Activated CD4-positive, alpha-beta T cell treated with anti-CD3 and anti-CD28 coated beads for 24 hours (primary cell): ENCODE measurements at places on chromosomes 3 and 15.
A peak's percentile ranks its signal among the peaks of the same experiment; 100 is the strongest.

GRCh38 chr3:37610529-37610928, 251.2 kb upstream of the CTDSPL start:
- no peak for DNase-seq

GRCh38 chr15:100824211-100824610, 55.4 kb upstream of the ALDH1A3 start:
- no peak for DNase-seq

GRCh38 chr15:67085818-67086636, 20.6 kb downstream of the SMAD3 start:
- no peak for DNase-seq

GRCh38 chr3:159739969-159740368, 248.7 kb upstream of the IL12A start:
- no peak for DNase-seq

- DNase-seq: no peak
Measured at GRCh38 chr3:78580681-78581080, 1187.1 kb downstream of the ROBO1 start.

DNA sequence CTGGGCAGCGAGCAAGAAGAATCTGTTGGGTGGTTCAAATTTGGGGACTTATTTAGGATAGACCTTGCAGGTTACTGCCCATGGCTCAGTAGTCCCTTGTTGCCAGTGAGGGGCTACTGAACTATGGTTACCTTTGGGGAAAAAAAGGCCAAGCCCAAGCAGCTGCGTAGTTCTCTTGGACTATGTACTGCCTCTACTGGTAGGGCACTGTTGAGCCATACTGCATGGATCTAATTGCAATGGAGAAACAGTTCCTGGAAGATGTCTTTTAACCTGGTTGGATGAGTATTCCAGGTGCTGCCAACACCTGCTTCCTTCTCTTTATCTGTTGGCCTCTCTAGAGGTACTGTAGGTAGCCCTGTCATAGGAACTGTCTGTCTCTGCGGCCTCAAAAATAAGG, 671.9 kb upstream of the CBLB start:
- DNase-seq: no peak

GRCh38 chr3:81887448-81887847, 126.0 kb upstream of the GBE1 start:
- DNase-seq: no peak

DNA sequence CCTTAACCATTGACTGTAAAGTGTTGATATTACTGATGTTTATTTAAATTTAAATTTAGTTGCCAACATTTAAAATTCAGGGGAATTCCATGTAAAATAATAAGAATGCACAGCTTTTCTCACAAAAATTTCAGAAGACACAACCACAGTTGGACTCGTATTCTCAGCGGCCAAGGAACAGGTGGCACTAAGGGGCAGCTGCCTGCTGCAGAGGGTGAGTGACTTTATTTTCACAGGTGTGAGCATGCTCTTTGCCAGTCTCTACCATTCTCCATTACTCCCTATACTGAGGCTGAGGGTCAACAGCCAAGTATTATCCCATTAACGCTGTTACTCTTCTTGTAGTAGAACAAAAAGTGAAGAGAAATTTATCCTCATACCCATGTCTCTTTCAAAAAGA, 92.1 kb upstream of the GADL1 start:
- no peak for DNase-seq

DNA sequence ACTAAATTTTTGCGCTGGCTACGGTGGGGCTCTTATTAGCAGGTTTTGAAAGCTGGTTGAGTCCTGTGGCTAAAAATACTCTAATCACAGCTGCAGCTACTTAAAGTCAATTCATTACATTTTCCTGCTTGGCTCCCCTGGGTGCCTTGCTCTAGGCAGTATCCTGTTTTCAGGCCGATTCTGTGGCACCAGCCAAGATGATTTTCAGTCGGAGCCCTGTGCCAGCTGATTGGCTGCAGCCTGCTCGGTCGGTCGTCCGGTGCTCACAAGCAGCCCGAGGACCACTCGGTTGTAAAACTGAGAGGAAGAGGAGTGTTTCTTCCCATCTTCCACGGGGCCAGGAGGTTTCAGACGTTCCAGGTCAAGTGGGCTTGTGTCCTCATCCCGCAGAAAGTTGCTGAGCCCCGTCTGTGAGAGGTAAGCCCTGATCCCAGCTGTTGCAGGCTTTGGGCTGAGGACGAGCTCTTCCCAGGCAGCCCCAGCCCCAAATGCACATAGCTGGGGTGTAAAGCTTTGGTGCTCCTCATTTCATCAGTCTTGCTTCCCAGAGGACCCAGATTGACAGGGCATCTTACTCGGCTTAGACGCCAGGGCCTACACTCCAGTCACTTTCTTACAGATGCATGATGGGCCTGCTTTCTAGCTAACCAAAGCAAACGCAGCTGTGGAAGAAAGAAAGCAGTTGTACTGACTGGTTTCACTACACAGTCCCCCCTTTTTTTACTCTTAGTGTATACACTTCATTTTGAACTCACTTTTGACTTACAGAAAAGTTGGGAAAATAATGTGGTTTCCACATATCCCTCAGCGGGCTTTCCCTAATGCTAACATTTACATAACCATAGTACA, 15.9 kb downstream of the LYSMD4 start:
- no peak for DNase-seq

- peak; percentile 25 for DNase-seq
Measured at GRCh38 chr15:69976366-69976994, 121.2 kb downstream of the TLE3 start.

GRCh38 chr3:46609944-46610722, 2.2 kb upstream of the FAM240A start:
- no peak for DNase-seq

- no peak for DNase-seq
Measured at GRCh38 chr3:116057400-116058006, 387.8 kb downstream of the LSAMP start.

GRCh38 chr3:129211772-129212171, 28.1 kb upstream of the CNBP start:
- DNase-seq: no peak

DNA sequence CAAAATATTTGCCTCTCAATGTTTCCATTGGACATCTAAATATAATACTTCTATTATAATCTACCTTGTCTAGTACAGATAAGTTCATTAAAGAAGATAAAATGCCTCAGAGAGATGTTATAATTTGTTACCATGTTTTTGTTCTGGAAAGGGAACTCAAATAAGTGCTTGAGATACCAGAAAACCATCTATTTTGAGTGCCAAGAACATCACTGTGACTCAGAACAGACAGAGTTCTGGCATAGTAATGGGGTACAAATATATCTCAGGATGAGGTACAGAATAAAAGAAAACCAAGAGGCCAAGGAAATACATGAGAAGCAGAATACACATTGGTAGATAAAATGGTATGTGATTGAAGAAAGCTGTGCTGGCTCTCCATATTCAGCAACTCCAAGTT, 58.9 kb downstream of the IMPG2 start:
- DNase-seq: no peak

DNA sequence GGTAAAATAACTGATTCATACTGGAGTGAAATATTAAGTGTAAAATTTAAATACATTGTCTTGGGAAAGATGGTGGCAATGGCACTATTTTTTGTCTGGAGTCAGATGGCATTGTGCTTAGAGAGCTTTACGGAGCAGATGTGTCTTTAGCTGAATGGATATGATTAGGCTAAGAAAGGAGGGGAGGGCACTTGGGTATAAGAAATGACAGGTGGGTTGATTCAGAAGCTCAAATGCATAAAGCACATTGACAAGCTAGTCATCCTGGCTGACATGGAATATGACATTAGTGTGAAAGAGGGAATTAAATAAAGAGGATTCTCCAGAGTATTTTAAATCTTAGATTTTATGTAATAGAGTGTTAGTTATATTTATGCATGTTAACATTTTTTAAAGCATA, 570.1 kb upstream of the CBLB start:
- DNase-seq: no peak

- DNase-seq: peak; percentile 74
Measured at GRCh38 chr15:90594301-90594738, 64.6 kb downstream of the CRTC3 start.

DNA sequence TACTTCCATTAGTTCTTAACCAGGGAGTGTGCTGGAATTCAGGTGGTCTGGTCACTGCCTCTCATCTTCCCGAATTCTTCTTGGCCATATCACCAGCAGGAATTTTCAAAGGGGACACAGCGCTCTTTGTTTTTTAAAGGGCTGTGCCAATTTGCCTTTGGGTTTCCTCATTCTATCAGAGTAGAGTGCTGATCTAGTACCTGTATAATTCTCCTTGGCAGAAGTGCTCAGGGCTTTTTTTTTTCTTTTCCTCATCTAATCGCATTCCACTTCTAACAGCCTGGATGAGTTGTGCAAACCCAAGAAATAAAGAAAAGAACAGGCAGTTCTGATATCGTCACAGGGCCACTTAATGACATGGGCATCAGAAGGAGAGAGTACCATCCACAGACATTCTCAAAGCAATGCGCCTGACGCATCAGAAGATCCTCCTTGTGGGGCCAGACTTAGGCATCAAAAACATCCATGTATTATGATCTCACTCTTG, 121.0 kb downstream of the ASB7 start:
- no peak for DNase-seq

- DNase-seq: no peak
Measured at GRCh38 chr15:32704395-32704981, 13.3 kb upstream of the GREM1 start.

DNA sequence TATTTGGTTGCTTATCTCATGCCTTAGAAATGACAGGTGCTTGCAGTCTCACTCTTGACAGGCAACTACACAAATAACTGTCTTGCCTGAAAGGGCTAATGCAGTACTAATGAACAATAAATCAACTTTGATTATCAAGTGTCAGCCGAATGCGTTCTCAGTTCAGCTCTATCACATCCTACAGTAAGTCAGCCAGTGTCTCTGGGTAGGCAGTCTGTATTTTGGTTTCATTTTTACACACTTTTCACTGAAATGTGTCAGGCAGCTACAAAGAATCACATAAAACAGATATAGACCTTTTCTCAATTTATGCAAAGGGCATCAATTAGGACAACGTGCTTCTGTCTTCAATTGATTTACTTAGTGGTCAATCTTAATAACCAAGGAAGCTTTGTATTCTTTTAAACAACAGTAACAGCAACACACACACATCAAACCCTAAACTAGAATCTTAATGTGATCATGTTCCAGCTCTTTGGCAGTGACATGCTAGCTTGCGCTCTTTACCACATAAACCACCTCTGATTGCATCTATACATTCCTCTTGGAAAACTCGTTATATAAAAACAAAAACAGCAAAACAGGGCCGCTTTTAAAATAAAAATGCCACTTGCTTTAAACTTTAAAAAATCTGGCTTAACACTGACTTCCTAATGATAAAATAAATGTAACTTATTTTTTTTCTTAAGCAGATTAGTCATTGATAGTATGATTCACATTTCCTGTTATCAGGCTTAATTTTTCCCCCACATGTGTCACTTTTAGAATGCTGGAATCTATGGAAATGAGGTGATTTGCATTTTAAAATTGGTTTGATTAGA, 520.4 kb downstream of the FOXP1 start:
- no peak for DNase-seq

GRCh38 chr3:114758831-114759699, 388.0 kb downstream of the ZBTB20 start:
- DNase-seq: no peak

DNA sequence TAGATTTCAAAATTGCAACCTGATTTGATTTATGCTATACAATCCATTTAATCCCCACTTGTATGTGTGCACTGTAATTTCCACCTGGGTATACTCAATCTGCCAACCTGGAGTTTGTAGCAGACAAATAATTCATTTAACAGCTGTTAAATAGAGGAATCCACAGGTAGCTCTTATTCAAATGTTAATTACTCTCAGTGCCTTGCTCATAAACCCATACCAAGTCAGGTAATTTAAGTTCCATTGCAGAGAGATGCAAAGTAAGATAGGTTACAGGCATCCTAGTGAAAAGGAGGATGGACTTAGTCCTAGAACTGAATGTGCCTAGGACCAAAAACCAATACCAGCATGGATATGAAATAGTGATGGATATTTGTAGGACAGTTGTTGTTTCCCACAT, 674.2 kb downstream of the TBL1XR1 start:
- no peak for DNase-seq

DNA sequence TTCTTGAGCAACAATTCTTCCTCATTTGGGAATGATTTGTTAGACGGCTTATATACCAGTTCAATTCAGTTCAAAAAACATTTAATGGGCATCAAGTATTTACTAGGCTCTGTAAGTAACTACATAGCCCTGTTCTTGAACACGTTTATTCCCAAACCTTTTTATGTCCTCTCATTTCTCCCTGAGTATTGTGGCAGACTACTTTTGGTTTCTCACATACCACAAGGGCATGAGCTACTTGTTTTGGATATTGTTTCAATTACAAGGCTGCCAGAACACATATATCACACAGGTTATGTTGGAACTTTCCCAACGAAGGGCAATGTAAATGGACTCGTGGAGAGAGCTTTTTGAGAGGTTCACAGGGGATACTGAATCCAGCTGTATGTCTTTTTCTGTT, 363.8 kb upstream of the NAALADL2 start:
- no peak for DNase-seq

DNA sequence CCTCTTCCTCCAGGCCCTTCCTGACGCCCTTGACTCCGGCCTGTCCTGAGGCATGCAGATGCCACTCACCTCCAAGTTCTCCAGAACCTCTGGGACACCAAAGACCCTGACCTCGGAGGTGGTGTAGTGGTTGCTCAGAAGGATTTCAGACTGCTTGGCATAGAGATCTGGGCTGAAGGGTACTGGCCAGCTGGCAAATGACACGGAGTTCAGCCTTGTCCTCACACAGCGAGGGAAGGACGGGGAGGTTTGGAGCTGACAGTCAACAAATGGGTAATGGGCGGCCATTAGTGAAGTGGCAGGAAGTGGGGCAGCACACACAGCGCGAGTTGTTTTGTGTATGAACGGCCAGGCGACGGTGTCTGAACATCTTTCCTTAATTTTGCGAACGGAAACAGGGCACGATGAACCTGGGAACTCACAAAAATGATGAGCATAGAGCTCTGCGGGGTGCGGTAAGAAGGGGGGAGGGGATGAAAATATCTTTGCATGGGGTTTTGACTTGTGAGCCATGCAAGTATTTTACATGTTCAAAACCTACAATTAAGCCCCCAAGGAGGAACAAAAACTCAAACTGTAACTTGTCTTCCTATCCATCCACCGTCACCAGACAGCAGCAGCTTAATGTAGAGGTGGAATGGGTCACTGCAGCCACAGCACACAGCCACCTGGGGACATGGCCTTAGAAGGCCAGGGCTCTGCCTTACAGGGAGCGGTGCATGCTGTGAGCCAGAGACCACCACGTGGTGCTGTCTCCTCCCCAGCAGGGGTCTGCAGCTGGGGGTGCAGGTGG, 43.6 kb upstream of the RPL32 start:
- DNase-seq: no peak
